CD8-positive, alpha-beta memory T cell (primary cell): ENCODE measurements at places on chromosomes 12 and 14.

GRCh38 chr12:112638420-112638819 lies 153.1 kb upstream of the RPH3A start:
- H3K36me3 ChIP-seq, result no peaks in the 10 kb centered on the region
- H3K27ac ChIP-seq, result no peak overlapping the region
- H3K4me1 ChIP-seq, result no peaks in the 10 kb centered on the region
- DNase-seq, result no peak
- no peaks in the 10 kb centered on the region for H3K27me3 ChIP-seq

DNA sequence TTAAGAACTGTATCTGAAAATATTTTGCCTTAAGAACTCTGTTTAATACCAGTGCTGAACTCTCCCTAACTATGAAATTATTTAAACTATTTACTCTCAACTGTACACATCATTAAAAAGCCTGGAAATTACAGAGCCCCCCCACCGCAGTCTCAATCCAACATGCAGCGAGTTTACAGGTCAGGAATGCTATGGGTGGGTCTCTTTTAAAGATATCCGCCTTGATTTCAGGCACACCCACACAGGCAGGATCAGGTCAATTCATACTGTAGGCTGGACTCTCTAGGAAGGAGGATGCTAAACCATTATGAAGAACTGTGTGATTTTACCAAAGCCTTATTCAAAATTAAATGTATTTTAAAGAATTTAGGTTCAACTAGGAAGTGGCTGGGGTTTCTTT lies 16.5 kb downstream of the SPTLC2 start:
- no peak overlapping the region for H3K27ac ChIP-seq
- peaks cover 26% of the 10 kb centered on the region for H3K4me1 ChIP-seq
- H3K36me3 ChIP-seq, result peaks cover 6% of the 10 kb centered on the region
- no peak overlapping the region for H3K4me3 ChIP-seq

- H3K27me3 ChIP-seq, result no peaks in the 10 kb centered on the region
- peaks cover 10% of the 10 kb centered on the region for H3K4me1 ChIP-seq
- H3K36me3 ChIP-seq, result peaks cover 22% of the 10 kb centered on the region
- no peak overlapping the region for H3K4me3 ChIP-seq
- no peak overlapping the region for H3K27ac ChIP-seq
- no peak for DNase-seq
Observed at GRCh38 chr12:120091371-120092090, 25.0 kb downstream of the RAB35 start.

DNA sequence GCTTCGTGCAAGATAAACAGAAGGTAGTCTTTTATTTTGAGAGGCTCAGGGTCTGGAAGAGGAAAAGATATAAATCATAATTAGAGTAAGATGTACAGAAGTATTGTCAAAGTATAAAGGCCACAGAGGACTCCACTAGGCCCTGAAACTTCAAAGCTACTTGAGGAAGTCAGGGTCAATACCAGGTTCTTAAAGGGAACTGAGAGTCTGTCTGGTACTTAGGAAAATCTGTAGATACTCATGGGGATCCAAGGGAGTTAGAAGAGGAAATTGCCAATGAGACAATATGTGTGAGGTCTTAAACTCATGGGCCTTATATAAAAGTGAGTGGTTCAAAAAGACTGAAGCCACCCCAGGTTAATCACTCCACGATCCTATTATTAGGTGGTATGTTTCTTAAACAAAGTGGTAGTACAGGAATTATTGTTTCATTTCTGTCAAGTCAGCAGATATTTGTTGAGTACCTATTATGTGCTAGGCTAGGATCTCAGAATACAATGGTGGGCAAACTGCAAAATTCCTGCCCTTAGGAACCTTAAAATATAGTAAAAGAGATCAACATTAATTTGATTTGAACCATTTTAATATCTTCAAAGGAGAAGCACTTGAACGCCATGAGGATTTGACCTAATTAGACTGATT lies 314.6 kb downstream of the ADAMTS20 start:
- no peak overlapping the region for H3K4me3 ChIP-seq
- H3K27ac ChIP-seq, result no peak overlapping the region
- no peaks in the 10 kb centered on the region for H3K27me3 ChIP-seq

- H3K4me1 ChIP-seq, result no peaks in the 10 kb centered on the region
- no peak overlapping the region for H3K27ac ChIP-seq
- no peak overlapping the region for H3K4me3 ChIP-seq
- no peaks in the 10 kb centered on the region for H3K27me3 ChIP-seq
Observed at GRCh38 chr12:90102957-90103652, 394.5 kb upstream of the ATP2B1 start.

DNA sequence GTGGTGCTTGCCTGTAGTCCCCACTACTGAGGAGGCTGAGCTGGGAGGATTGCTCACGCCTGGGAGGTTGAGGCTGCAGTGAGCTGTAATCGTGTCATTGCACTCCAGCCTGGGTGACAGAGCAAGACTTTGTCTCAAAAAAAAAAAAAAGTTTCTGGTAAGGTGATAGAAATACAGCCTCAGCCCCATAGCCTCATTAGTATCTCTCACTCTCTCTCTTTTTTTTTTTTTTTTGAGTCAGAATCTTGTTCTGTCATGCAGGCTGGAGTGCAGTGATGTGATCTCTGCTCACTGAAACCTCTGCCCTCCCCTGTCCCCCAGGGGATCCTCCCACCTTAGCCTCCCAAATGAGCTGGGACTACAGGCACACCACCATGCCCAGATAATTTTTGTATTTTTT lies 19.2 kb downstream of the MTHFD1 start:
- no peak overlapping the region for H3K4me3 ChIP-seq
- no peaks in the 10 kb centered on the region for H3K27me3 ChIP-seq
- H3K36me3 ChIP-seq, result no peaks in the 10 kb centered on the region
- no peaks in the 10 kb centered on the region for H3K4me1 ChIP-seq

GRCh38 chr14:54048311-54048710 lies 91.7 kb upstream of the BMP4 start:
- H3K4me3 ChIP-seq, result no peak overlapping the region
- H3K27me3 ChIP-seq, result no peaks in the 10 kb centered on the region
- no peaks in the 10 kb centered on the region for H3K36me3 ChIP-seq
- no peaks in the 10 kb centered on the region for H3K4me1 ChIP-seq
- no peak for DNase-seq

DNA sequence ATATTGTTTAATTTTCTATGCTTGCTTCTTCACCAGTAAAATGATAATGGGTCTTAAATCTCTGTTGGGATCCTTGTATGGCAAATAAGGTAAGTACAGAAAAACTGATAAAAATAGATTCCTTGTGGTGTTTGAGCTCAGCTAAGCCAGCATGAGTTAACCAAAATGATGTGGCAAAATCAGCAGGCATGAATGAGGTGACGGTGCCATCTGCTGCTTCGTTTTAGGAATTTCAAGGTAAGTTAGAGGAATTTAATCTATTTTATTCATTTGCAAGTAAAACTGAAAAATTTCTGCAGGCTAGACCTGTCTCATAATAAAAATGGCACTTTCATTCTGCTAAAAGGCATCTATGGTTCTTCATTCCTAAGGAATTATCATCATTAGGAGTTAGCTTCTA lies 10.0 kb upstream of the CLEC7A start:
- H3K27ac ChIP-seq, result no peak overlapping the region
- DNase-seq, result no peak
- no peaks in the 10 kb centered on the region for H3K27me3 ChIP-seq
- H3K36me3 ChIP-seq, result no peaks in the 10 kb centered on the region
- H3K4me3 ChIP-seq, result no peak overlapping the region

DNA sequence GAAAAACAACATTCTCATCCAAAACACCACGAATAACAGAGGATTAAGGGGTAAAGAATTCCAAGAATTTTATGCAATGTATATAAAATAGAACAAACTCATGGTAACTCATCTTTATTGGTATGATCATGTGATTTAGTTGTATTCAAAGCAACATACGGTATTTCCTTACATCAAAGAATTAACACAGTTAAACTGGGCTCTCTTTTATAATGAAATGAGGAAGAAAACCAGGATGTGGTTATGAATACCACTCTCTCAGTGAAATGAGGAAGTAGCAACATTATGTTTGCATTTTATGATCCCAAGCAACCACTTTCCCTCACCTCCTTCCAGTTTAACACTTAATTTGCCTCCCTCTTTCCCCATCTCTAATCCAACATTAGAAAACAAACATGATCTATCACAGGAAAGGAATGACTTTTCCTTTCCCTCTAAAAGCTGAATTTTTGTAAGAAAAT lies 22.9 kb downstream of the SPTLC2 start:
- H3K4me1 ChIP-seq, result peaks cover 30% of the 10 kb centered on the region
- DNase-seq, result no peak
- H3K27me3 ChIP-seq, result no peaks in the 10 kb centered on the region
- H3K4me3 ChIP-seq, result peak overlapping the region; percentile 34

- no peak overlapping the region for H3K4me3 ChIP-seq
- H3K27me3 ChIP-seq, result no peaks in the 10 kb centered on the region
- no peak for DNase-seq
- peaks cover 44% of the 10 kb centered on the region for H3K4me1 ChIP-seq
- H3K27ac ChIP-seq, result no peak overlapping the region
Observed at GRCh38 chr14:77023001-77023996, 5.2 kb downstream of the IRF2BPL start.

DNA sequence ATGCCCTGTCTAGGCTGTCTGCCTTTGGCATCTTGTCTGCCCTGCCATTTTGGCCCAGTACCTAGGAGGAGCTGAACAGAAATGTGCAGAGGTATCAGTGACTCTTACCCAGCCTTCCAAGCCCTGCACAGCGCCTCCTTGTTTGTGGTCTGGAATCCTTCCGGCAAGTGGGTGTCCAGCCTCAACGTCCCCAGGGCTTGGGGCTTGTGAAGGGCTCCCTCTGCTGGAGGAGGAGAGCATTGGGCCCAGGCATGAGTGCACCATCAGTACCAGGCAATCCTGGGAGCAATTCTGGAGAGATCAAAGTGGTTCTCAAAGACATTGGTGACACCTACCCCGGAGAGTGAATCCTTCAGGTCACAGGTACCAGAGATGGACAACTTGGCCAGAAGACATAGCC lies 2.4 kb upstream of the TCL1B start:
- no peak overlapping the region for H3K27ac ChIP-seq
- DNase-seq, result peak; percentile 4
- H3K27me3 ChIP-seq, result no peaks in the 10 kb centered on the region
- no peak overlapping the region for H3K4me3 ChIP-seq

- H3K27me3 ChIP-seq, result no peaks in the 10 kb centered on the region
- no peaks in the 10 kb centered on the region for H3K36me3 ChIP-seq
- H3K4me3 ChIP-seq, result no peak overlapping the region
- no peaks in the 10 kb centered on the region for H3K4me1 ChIP-seq
- no peak overlapping the region for H3K27ac ChIP-seq
Observed at GRCh38 chr14:35989736-35990135, 163.6 kb downstream of the BRMS1L start.
